ENCODE measurements at places on chromosomes 4 and X. TPM values are rescaled to one million over a fixed set of nuclear protein-coding genes. Genes with fewer than 3 reads are reported as not detected.
A peak's percentile ranks its signal among the peaks of the same experiment; 100 is the strongest.

- no peak overlapping the region for H3K27ac ChIP-seq
- H3K36me3 ChIP-seq: no peaks in the 10 kb centered on the region
- no peaks in the 10 kb centered on the region for H3K27me3 ChIP-seq
- no peak overlapping the region for H3K4me3 ChIP-seq
- no peaks in the 10 kb centered on the region for H3K4me1 ChIP-seq
Measured at GRCh38 chrX:130975947-130976346, 72.9 kb upstream of the ENOX2 start.

DNA sequence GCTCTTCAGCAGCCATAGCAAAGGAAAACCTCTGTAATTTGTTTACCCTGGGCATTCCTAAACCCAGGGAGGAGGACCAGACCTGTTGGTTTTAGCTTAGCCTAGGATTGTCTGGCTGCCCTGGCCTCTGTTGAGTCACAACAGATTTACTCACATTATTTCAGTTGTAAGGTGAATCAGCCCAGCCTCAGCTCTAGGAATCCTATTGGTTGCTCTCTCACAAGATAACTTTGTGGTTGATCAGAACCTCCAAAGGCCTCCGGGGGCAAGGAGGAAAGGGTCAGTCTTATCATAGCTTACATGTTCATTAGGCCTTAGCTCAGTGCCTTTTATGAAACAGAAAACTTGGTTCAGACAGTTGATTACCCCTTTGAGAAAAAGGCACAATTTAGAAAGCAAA, 41.0 kb downstream of the PDK3 start:
- no peaks in the 10 kb centered on the region for H3K27me3 ChIP-seq
- peaks cover 24% of the 10 kb centered on the region for H3K36me3 ChIP-seq
- H3K4me1 ChIP-seq: peaks cover 26% of the 10 kb centered on the region
- peak overlapping the region; percentile 47 for H3K27ac ChIP-seq
- no peak overlapping the region for H3K4me3 ChIP-seq

C4orf50 gene
- 0.07 TPM for total RNA-seq

DNA sequence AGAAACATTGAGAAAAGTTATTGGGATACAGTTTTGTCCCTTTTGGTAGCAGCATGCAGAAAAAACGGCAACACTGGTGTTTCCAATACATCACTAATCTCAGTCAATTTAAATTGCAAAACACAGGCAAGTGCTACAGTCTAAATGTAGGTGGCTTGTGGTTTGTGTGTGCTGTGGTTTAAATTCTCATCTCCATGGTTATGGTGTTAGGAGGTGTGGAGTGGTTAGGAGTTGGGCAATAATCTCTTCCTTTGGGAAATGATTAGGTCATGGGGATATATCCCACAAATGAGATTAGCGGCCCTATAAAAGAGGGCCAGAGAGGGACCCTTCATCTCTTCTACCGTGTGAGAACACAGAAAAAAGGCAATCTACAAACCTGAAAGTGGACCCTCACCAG, 1344.3 kb downstream of the ADGRL3 start:
- H3K36me3 ChIP-seq: no peaks in the 10 kb centered on the region
- no peaks in the 10 kb centered on the region for H3K4me1 ChIP-seq
- H3K27me3 ChIP-seq: no peaks in the 10 kb centered on the region
- H3K27ac ChIP-seq: no peak overlapping the region
- H3K4me3 ChIP-seq: no peak overlapping the region
- DNase-seq: no peak

DNA sequence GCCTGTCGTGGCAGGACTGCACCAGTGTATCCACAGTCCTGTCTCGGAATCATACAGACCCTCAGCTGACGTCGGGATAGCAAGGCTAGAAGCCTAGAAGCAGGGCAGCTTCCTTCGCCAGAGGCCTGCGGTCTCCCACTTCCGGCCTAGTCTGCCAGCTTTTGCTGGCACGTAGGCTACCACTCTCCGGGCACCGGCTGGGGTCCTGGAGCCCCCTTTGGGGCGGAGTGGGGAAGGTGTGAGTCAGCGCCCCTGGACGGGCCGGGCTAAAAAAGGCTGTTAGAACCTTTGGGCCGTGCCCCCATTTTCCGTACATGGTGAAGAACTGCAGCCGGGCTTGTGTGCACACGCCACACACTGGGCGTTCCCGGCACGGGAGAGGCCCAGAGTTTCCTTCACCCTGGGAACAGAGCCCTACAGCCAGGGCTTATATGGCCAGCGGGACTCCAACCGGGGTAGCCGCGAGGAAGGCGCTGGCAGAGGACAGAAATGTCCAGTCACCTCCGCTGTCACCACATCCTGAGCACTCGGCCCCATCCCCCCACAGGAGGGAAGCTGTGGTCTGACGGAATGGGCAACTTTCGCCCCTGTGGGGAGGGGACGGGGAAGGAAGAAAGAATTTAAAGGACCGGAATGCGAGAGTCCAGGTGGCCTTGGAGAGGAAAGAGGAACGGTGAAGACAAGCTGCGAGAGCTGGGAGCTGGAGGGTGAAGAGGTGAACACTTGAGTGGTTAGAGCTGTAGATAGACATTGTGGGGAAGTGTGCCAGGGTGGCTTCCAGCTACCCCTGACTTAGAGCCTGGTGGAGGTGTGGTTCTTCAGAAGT, 4.6 kb downstream of the MAGIX start:
- peaks cover 28% of the 10 kb centered on the region for H3K4me1 ChIP-seq
- H3K27ac ChIP-seq: peak overlapping the region; percentile 93
- no peaks in the 10 kb centered on the region for H3K27me3 ChIP-seq
- H3K36me3 ChIP-seq: no peaks in the 10 kb centered on the region
- H3K4me3 ChIP-seq: peak overlapping the region; percentile 78
- DNase-seq: peak; percentile 82

DNA sequence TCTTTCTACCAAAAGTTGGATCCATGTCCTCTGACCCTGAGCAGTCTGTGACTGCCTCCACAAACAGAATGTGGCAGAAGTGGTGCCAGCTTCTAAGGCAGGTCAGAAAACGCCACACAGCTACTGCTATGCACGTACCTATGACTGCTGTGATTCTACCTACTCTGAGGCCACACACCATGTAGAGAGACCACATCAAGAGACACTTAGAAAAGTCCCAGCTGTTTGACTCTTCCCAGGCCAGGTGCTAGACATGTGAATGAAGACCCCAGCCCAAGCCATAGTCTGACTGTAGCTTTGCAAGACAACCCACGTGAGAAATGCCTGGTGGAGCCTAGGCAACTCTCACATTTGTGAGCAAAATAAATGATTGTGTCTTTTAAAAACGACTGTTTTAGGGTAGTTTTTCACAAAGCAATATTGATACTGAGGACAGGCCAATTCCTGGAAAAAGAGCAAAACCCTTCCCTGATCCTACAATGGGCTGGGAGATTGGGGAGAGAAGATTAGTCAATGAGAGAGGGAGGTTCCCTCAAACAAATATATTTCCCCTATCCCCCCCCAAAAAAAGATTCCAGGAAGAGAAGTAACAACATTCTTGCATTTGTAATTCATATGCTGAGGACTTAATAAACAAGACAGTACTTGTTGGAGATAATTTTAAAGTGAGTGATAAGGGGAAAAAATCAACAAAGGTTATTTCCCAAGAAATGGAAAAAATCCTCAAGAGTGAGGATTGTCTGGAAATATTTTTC, 33.3 kb downstream of the FRYL start:
- H3K36me3 ChIP-seq: peaks cover 5% of the 10 kb centered on the region
- H3K27ac ChIP-seq: no peak overlapping the region
- DNase-seq: no peak
- H3K4me3 ChIP-seq: no peak overlapping the region

GRCh38 chrX:139234898-139235297, 295.6 kb upstream of the F9 start:
- no peaks in the 10 kb centered on the region for H3K4me1 ChIP-seq
- H3K4me3 ChIP-seq: no peak overlapping the region
- no peak for DNase-seq

- H3K27me3 ChIP-seq: no peaks in the 10 kb centered on the region
- no peak for DNase-seq
- no peaks in the 10 kb centered on the region for H3K36me3 ChIP-seq
- no peak overlapping the region for H3K27ac ChIP-seq
Measured at GRCh38 chr4:19309378-19309777, 942.3 kb upstream of the SLIT2 start.

FABP2 gene
- not detected for total RNA-seq
